ENCODE measurements at places on chromosomes 16 and 17.

DNA sequence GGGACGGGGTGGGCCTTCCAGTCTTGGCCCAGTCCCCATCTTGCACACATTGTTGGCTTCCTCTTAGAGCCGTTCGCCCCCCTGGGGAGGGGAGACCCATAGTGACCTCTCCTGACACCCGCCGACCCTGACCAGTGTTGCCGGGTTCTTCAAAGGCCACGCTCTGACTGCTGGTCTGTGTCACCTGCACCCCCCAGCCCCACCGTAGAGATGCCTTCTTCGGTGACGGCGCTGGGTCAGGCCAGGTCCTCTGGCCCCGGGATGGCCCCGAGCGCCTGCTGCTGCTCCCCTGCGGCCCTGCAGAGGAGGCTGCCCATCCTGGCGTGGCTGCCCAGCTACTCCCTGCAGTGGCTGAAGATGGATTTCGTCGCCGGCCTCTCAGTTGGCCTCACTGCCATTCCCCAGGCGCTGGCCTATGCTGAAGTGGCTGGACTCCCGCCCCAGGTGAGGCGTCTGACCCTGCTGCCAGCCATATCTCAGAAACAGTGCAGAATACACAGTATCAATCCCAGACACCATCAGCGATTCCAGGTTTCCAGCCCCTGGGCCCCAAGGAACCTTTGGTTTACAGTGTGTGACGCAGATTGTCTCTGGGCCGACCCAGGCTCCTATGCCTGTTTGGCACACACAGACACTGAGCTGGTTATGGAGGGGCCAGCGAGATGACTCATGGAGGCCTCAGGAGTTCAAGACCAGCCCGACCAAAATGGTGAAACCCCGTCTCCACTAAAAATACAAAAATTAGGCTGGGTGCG, 1.3 kb downstream of the SLC26A11 start:
- DNase-seq, result no peak

DNA sequence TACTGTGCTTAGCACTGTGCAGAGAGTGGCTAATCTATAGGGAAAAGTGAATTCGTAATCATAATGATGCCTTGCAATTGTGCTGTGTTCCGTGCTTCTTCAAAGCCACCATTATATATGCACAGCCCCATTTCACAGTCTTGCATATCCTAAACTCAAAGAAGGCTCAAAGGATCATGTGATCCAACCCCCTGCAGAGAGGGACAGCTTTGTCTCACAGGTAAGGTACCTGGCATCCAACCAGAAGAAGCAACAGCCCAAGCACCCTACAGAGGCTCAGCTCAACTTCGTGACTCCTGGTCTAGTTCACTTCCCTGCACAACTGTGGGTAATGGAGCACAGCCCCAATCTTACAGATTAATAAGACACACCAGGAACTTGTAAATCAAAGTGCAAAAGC, 124.0 kb downstream of the ZNF423 start:
- no peak for DNase-seq

DNA sequence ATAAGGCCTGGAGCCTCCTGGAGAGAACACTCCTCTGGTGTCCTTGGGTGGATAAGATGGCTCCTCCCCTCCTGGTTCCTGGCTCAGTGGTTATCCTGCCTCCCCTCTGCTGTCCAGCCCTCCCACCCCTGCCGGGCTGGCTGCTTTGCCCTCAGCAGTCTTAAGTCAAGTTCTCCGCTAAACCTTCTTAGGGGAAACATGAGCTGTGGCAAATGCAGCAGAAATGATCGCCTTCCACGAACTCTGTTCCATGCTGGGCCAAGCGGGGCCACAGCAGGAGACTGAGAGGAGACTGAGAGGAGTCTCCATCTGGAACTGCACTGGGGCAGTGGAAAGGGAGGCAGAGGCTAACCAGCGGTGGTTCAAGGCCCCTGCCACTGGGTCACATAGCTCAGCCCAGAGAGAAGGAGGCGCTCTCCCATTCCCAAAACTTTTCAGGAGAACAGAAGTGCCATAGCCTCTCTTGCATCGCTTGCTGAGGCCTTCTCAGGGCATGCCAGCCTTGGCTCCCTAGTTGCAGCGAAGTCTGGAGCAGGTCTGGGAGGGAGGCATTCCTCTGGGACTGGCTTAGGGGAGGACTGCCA, 26.9 kb downstream of the TNS4 start:
- no peak for DNase-seq

DNA sequence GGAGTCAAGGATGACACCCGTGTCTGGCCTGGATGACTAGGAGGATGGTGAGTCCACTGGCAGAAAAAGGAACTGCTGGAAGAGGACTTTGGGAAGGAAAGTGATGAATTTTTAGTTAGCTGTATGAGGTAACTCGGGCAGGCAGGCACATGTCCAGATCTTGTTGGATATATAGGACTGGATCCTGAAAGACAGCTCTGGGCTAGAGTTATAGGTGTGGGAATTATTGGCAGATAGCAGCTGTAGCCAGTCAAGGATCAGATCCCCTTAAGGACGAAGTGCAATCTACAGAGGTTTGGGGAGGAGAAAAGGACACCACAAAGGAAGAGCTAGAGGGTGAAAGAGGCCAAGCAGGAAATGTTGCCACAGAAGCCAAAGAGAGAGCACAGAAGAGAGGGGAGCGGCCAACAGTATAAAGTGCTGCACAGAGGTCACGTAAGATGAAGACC, 10.1 kb downstream of the CYB5D1 start:
- DNase-seq, result peak; percentile 34

DNA sequence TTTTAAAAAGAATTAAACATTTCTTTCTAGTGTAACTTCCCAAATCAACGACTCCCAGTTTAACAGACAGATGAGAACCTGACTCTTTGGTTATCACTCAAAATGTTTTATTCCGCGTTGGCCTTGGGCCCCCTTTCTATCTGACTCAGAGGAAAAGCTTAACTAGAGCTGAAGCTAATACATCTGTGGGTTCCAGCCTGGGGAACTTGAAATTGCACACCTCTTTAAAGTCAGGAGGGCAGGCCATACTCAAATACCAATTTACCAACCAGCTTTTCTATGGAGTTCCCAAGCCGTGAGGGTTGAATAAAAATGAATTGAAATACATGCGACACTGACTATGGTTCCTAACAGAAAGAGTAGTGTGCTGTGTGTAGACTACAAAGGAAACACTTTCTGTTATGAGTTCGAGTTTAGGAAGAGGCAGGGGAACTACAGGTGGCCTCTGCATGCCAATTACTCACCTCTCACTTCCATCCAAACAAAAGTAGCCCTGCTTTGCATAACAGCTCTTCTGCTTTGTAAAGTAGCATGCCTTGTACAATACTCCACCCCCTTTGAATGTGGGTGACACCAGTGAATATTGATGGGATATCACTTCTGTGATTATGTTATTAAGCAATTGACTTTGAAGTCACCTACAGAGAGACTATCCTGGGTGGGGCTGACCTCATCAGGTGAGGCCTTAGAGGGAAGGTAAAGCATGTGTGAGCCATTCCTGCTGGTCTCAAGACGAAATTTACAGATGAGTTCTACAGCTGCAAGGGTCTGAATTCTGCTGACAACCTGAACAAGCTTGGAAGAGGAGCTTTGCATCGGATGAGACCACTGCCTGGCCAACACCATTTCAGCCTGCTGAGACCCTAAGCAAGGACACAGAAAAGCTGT, 92.1 kb downstream of the WDR59 start:
- no peak for DNase-seq

GRCh38 chr17:15245054-15245453, 20.1 kb downstream of the PMP22 start:
- no peak for DNase-seq

Measured in activated CD4-positive, alpha-beta memory T cell treated with anti-CD3 and anti-CD28 coated beads, Interleukin-2, amount 10 ng/mL, durations not matched to agents 7 days and 5 days (primary cell).